NCI-H187 (cell line): ENCODE measurements at places on chromosomes 2 and 18.

DNA sequence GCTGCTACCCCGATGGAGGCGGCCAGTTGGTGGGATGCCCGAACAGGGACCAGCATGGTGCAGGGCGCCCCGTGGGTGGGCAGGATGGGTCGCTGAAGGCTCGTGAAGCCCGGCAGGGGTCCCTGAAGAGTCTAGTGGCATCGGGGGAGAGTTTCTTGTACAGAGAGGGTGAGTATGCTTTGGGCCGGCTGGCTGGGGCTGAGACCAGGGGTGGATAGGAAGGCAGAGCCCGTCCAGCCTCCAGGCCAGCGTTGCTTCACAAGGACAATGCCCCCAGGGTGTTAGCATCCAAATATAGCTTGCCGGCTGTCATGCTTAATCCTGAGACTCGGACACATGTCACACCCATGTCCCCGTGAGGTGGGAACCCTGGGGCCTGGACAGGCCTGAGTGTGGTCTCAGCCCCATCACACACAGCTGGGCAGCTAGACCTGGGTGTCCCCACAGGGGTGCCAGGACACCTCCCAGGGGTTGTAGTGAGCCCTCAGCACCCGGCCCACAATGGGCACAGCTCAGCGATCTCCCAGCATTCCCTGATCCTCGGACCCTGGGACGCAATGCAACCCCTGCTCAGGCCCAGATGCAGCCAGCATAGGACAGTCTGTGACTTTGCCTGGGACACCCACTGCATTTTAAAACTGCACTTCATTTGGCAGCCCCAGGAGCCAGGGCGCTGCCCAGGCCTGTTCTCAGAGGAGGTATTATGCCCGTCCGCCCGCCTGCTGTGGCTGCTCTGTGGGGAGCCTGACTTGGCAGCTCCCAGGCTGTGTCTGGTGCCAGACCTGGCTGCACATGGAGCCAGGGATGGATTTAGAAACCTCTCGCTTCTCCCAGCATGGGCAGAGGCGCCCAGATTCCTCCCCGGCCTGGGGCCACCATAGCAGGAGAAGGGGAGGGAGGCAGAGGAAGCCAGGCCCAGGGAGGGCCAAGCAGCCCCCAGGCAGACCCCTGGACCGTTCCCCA, 36.4 kb downstream of the RAMP1 start:
- DNase-seq: no peak

- DNase-seq: no peak
Measured at GRCh38 chr2:128172191-128172590, 81.2 kb downstream of the UGGT1 start.

- no peak for DNase-seq
Measured at GRCh38 chr2:24969784-24970183, 2.0 kb downstream of the DNAJC27 start.

- no peak for DNase-seq
Measured at GRCh38 chr2:197088694-197089093, 162.2 kb upstream of the PGAP1 start.

- DNase-seq: no peak
Measured at GRCh38 chr2:12857891-12858290, 141.2 kb downstream of the TRIB2 start.

GRCh38 chr2:233005096-233005495, 8.0 kb downstream of the NGEF start:
- no peak for DNase-seq

DNA sequence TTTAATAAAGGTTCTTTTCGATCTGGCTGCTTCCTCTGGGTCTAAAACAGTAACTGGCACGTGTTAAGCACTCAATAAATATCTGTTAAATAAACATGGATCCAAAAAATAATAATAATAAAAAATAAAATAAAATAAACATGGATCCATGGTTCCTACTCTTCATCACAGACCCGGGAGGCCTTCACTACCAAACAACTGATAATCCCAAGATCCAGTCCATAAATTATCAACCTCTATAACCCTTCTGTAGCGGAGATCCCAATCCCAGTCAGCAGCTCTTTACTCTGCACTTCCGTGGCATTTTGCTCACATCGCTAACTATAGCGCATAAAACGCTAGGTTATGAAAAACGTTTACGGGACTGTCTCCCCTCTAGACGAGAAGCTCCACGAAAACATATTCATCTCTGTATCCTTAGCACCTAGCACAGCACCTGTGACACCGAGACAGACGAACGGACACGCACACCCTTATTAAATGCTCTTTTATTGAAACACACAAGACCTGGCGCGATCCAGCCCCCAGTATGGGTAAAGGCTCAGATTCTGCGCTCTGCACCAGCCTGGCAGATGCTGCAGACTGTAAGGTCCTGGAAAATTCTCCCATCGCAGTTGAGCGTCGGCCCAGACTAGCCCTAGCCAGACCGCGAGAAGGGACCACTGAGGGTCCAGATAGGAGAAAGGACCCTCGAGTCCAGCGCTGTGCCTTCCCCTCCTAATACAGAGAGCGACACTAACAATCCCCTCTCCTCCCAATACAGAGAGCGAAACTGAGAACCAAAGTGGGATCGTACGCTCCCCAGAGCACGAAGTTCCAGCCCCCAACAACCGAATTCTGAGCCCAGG, 770 bp downstream of the NBAS start:
- no peak for DNase-seq

DNA sequence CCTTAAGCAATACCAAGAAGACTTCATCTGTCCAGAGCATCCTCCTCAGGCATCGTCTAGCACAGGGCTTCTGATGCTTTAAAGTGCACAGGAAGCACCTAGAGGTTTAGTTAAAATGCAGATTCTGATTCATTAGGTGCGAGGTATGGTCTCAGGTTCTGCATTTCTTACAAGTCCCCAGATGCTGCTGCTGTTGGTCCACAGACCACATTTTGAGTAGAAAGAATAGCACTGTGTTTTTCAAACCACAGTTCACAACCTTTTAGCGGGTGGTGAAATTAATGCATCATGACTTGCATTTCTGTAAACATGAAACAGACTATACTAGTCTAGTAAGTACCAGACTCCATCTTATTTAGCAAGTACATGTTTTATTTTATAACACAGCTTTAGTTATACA, 134.6 kb downstream of the TMEFF2 start:
- no peak for DNase-seq

DNA sequence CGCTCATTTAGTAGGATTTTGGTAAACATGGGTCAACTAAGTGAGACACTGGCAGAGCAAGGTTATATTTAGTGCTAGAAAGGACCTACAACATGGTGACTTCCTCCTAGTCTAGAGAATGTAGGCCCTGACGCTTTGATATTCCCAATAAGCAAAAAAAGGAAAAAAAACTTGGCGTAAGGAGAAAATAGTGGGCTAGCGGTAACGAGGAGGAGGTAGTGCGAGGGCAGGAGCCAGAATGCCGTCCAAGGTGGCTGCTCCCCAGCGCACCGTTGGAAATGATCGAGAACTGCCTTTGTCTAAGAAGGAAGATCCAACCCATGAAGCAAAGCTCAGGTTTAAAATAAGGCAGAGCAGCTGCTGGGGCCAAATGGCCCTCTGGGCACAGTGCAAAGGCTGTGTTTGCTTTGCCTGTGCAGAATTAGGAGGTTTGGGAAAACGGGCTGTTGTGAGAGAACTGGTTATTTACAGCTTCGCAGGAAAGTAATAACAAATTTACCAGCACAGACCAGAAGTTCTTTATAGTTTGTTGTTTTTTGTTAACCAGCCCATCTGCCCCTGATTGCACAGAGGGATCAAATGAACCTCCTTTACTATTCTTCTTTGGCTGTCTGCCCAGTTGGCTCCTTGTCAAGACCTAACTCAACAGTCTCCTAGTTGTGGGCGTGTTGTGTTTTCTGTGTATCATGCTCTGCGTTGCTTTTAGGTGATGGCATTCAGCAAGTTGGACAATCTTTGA, 86.6 kb downstream of the ITGB1BP1 start:
- DNase-seq: peak; percentile 95

DNA sequence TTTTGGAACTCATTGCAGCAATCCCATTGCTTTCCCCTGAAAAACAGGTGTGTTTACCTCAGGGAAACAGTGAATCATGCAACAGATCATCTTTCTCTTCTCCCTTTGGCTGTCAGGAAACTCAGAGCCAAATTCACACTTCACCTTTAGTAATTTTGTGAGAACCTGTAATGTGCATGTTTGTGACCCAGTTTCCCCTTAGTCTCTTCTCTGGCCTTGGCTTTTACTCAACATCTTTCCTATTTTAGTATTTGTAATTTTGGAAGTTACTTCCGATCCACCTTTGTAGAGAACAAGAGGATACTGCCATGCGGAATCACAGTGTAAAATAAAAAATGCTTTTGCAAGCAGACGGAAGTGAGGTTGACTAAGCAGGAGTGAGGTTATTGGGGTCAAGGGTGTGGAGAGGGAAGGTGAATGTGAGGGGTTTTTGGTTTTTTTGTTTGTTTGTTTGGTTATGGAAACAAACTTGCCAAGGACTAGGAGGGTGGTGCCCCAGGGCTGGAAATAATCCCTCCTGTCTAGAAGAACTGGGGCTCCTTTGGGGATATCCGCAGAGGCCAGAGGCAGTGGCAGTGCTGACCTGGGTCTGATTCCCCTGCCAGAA, 14.0 kb downstream of the ASPRV1 start:
- DNase-seq: no peak

GRCh38 chr2:2870106-2870505, 507.5 kb downstream of the EIPR1 start:
- DNase-seq: no peak

- DNase-seq: no peak
Measured at GRCh38 chr18:74147491-74147778, 199 bp downstream of the FBXO15 start.

GRCh38 chr2:191299010-191299409, 53.8 kb downstream of the MYO1B start:
- no peak for DNase-seq

GRCh38 chr2:60158262-60158661, 395.2 kb downstream of the BCL11A start:
- DNase-seq: no peak

DNA sequence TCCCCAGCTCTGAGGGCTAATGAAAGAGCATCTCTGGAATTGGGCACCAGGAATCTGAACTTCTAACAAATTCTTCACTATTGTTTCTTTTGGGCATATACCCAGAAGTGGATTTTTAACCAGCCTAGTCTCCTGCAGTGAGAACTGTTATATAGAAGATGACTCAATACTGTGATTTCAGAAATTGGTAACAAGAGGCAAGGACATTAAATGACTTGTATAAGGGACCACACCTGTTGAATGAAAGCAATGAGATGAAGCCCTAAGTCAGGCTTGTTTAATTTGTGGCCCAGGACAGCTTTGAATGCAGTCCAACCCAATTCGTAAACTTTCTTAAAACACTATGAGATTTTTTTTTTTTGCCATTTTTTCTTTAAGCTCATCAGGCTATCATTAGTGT, 57.9 kb downstream of the EPC2 start:
- DNase-seq: no peak

GRCh38 chr18:79503406-79503805, 107.7 kb downstream of the NFATC1 start:
- no peak for DNase-seq

DNA sequence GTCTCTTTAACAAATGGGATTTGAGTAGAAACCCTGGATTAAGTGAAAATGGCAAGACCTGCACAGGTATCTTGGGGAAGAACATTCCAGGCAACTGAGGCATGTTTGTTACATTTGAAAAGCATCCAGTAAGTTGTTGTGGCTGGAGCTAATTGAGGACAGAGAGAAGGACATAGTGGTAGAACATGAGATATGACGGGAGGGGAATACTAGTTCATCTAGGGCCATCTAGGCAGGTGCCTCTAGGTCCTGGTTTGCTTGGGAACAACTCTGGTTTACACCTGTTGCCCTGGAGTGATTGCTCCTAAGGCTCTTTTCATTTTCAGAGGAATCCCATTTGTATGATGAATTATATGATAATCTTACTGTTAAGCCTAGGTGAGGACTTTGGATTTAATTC, 19.7 kb upstream of the CCDC141 start:
- DNase-seq: no peak

GRCh38 chr2:28338046-28338817, 54.4 kb upstream of the FOSL2 start:
- DNase-seq: no peak

DNA sequence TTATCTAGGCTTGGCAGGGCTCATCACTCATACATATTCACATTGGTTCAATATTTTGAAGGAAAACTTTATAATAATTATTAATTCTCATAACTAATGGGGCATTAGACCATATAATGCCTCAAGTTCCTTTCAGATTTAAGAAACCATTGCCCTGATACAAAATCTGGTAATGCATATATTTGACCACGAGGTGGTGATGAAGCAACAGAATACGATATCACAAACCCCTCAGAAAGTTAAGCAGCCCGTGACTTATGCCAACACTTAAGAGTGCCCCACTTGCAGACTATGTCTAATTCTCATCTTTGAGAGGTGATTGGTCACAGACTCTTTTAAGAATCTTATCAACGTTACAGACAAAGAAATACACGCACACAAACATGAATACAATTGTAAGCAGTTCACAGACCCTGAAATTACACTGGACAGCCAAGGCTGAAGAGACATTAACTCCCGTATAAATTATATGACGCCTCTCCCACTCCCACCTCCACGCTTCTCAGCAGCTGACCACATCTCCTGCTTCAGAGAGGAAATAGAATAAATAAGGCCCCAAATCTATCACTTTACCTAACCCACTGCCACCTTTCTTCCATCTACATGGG, 20.7 kb upstream of the DNAH6 start:
- no peak for DNase-seq

DNA sequence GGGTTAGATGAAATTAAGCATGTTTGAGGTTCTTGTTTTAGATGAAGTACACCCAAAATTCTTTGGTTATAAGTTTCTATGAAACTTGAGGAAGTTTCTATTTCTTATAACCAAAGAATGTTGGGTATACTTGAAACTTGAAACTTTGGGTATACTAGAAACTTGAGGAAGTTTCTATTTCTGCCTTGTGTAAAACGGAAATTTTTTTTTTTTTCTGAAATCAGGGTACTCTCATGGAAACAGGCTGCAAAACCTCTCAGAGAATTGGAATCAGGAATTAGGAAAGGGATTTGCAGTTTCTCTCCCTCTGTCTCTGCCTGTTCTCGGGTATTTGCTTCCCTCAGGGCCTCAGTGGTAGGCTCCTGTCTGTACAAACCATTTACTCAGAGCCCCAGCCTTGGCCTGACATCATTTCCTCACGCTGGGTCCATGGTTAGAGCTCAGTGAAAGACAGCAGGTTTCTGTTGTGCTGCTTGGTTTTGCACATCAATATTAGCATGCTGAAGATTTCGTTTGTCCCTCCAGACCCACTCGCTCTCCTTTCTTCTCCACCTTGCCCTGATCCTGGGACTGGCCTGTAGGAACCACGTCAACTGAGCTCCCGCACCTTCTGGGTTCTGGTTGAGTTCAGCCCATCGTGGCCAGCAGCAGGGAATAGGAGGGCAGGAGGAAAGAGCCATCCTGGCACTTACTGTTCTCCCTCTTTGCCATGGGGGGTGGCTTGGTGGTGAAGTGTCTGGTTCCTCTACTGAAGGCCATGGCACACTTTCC, 106.4 kb downstream of the POLR1A start:
- no peak for DNase-seq

- no peak for DNase-seq
Measured at GRCh38 chr18:8559612-8560186, 49.5 kb upstream of the RAB12 start.

- DNase-seq: no peak
Measured at GRCh38 chr18:30713299-30713698, 329.2 kb downstream of the DSC3 start.

GRCh38 chr18:55296778-55297177, 291.2 kb downstream of the TCF4 start:
- no peak for DNase-seq

- no peak for DNase-seq
Measured at GRCh38 chr18:63232826-63233225, 86.7 kb downstream of the BCL2 start.

GRCh38 chr18:59783138-59783537, 85.9 kb upstream of the CCBE1 start:
- no peak for DNase-seq
